ENCODE measurements at places on chromosomes 4 and X.

DNA sequence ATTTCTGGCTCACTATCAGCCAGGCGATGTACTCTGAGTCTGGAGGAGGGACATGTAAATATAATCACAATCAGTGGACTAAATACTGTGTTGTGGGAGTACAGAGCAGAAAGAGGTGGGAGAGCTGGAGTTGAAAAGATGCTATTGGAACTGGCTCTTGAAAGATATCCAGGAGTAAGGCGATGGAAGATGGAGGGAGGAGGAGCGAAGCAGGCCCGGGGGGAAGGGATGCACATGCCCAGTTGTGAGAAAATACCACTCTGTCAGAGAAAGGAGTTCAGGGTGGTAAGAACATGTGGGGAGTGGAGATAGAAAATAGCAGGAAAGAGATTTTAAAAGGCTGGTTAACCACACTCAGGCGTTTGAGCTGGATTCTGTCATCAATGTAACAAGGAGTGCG, 216.9 kb upstream of the ETNPPL start:
- no peak for DNase-seq

GRCh38 chr4:1639299-1639868, 44.7 kb downstream of the FAM53A start:
- DNase-seq, result no peak

- DNase-seq, result no peak
Observed at GRCh38 chr4:78940752-78941151, 1.5 kb upstream of the PAQR3 start.

DNA sequence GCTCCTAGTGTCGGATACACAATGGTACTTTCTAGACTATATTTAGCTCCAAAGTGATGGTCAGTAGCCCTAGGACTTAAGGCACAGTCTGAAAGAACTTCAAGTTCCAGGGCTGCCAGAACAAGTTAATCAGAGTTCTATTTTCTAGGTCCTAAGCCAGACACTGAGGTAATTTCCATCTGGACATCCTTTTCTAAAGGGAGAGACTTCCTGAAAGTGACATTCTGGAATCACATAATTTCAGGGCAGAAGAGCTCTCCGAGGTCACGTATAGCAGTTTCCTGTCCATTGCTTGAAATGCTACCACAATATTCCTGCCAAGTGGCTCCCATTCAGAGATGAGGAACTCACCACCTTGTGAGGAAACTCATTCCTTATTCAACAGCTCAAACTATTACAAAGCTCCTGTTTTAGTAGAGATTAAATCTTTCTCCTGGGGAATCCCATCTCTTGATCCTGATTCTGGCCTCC, 117.9 kb downstream of the COL25A1 start:
- DNase-seq, result no peak

DNA sequence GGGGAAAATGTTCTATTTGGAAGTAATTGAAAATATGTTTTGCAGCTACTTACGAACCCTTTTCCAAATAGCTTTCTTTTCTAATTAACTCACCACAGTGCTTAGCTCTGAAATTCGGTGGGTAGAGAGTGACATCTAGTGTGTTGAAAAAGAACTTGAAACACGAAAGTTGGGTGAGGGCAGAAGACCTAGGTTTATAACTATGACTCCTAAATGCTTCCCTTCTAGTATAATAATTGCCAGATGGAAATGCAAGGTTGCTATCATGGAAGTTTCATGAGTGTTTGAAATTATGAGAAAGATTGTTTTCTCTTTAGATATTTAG, 77.3 kb upstream of the NOCT start:
- DNase-seq, result no peak

GRCh38 chr4:82515705-82516104, 46.1 kb downstream of the TMEM150C start:
- DNase-seq, result no peak

- no peak for DNase-seq
Observed at GRCh38 chrX:20091499-20091898, 25.2 kb downstream of the MAP7D2 start.

GRCh38 chr4:77805840-77806239, 13.3 kb downstream of the CNOT6L start:
- DNase-seq, result no peak

- no peak for DNase-seq
Observed at GRCh38 chr4:132026166-132026565, 1122.9 kb upstream of the PCDH10 start.

DNA sequence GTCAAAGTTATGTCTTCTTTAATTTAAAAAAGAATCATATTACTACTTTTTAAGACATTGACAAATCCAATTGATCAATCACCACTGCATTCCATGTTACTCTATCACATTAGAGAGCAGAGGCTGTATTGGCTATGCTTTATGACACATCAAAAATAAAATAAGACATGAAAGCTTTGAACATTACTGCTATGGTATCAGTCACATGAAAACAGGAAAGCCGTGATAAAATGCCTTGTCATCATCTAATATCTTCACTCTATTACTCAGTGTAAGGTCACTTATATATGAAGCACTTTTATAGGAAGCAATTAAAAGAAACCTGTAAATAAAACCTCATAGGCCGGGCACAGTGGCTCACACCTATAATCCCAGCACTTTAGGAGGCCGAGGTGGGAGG, 27.7 kb upstream of the CEP135 start:
- no peak for DNase-seq

- no peak for DNase-seq
Observed at GRCh38 chr4:41561244-41561643, 23.3 kb downstream of the LIMCH1 start.

DNA sequence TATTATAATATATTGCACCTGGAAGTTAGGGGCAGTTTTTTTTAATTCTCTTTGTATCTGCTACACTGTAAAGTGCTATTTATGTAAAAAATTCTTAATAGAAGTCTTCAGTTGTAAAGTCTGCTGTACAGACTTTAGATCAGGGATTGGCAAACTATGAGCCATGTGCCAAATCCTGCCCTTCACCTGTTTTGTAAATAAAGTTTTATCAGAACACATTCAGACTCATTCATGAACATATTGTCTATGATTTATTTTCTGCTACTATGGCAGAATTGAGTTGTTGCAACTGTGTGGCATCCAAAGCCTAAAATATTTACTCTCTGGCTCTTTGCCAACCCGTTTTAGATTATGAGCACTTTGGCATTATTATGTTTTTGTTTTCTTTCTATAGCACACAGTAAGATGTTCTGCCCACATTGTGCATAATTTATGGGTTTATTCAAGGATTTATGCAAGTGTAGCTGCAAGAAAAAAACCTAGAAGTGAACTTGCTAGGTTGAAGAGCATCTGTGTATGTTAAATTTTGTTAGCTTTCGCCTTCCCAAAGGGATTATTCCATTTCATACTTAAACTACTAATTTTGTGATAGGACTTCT, 56.9 kb downstream of the CLCN3 start:
- DNase-seq, result no peak

GRCh38 chr4:5701971-5702370, 6.4 kb downstream of the EVC2 start:
- no peak for DNase-seq

DNA sequence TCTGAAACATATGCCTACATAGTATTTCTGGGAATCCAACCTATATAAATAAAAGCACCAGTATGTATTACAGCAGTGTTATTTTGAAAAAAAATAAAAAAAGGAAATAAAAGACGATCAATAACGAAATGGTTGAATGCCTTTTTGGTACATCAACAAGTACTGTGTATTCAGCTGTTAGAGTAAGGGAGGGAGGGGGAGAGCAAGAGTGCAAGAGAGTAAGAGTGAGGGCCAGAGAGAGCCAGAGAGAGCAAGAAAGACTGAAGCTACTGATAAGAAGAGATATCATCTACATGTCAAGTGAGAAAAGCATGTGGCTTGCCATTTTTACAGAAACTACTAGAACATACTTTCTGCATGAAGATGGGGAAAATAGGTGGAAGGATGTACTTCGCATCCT, 1.8 kb downstream of the SPIN4 start:
- no peak for DNase-seq

DNA sequence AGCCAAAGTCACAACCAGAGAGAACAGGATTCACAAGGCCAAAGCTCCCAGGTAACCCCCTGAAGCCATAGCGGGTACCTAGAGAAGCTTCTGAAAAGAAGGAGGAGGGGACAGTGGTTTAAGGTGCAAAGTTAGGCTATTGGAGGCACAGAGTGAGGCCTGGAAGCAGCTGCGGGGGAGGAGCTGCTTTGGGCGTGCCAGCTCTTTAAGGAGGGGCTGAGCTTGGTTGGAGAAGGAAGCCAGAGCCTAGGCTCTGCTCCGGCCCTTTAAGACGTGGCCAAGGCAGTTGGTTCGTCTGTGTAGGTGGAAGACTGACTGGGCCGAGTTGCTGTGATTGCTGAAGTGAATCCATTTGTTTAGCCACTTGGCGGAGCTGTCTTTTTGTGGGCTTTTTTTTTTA, 1.5 kb downstream of the KLF8 start:
- no peak for DNase-seq

- DNase-seq, result no peak
Observed at GRCh38 chr4:22237155-22237751, 278.6 kb downstream of the ADGRA3 start.

DNA sequence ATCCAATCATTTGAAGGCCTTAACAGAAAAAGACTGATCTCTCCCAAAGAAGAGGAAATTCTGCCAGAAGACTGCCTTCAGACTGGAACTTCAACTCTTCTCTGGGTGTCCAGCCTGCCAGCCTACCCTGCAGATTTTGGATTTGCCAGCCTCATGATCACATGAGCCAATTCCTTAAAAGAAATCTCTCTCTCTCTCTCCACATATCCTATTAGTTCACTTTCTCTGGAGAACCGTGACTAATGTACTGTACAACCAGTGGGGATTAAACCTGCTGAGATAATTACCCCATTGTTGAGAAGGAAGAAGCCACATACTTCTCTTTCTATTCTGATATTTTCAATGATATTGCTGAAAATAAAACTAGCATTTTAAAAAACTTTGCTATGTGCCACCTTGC, 711.3 kb upstream of the AMOT start:
- no peak for DNase-seq

- DNase-seq, result peak; percentile 12
Observed at GRCh38 chrX:119118780-119119395, 8.7 kb downstream of the KIAA1210 start.

GRCh38 chrX:67543818-67544217, at the start of gene AR:
AR (plus strand) TSS chrX:67544021; CDS start chrX:67545147, 1,126 bp downstream.
- no peak for DNase-seq

DNA sequence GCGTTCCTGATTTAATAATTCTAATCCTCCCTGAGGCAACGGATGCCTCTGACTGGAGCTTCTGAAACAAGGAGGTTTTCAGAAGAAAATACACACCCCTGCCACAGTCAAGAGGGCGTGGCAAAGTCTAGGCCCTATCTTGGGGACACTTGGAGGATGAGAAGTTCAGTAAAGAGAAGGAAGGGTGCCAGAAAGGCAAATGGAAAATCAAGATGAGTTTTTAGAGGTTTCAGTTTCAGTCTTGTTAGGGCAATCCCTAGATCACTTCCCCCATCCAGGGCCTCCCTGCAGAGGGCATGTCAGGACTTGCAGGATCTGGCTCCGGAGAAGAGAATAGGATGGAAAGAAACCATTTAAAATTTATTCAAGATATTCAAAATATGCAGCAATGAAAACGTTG, 28.5 kb upstream of the FGF2 start:
- DNase-seq, result no peak

DNA sequence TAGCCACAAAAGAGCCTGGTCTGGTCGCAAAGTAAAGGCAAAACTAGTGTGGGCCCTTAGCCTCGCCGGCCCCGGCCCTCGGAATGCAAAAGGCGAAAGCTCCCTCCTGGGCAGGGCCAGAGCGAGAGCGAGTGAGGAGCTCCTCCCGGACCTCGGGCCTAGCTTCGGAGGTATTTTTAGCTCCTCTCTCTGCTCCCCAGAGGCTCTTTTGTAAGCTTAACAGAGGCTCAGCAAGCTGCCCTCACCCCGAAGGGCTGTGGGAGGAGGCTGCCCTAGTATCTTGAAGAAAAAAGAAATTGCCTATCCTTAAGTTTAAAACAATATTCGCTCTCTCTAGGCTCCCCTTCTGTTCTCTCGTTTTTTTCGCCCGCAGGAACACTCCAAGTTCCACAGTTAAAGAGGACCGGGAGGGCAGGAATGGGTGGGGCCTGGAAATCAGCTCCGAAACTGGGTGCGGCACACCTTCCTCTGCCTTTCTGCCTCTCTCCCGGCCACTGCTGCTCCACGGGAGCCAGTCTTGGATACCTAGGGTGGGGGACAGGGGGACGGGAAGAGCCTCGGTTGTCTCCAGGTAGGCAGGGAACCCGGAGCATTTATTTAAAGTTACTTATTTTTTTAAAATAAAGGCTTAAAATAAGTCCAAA, 12.1 kb downstream of the HAND2 start:
- DNase-seq, result no peak

DNA sequence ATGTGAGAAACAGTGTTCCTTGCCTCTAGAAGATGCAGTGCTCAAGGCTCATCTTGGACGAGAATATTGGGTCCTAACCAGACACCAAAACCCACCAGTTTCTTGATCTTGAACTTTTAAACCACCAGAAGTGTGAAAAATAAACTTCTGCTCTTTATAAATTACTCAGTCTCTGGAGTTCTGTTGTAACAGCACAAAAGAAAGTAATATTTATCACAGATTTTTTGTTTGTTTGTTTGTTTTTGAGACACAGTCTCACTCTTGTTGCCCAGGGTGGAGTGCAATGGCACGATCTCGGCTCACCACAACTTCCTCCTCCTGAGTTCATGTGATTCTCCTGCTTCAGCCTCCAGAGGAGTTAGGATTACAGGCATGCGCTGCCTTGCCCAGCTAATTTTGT, 371.1 kb upstream of the NDST4 start:
- no peak for DNase-seq

- DNase-seq, result no peak
Observed at GRCh38 chr4:96164814-96165351, 325.0 kb downstream of the PDHA2 start.

- DNase-seq, result no peak
Observed at GRCh38 chrX:40542208-40542607, 38.6 kb upstream of the ATP6AP2 start.
